Right lobe of liver (tissue), 6 donors: ENCODE measurements at places on chromosomes 1 and 21. TPM values are rescaled to one million over a fixed set of nuclear protein-coding genes. Genes with fewer than 3 reads are reported as not detected.
A peak's percentile ranks its signal among the peaks of the same experiment; 100 is the strongest.

The HHIPL2 gene
- total RNA-seq, result not detected

The PERM1 gene
- total RNA-seq, result 0.46 TPM

The LDLRAD1 gene
- total RNA-seq, result not detected

The HS2ST1 gene
- 17.2 TPM for total RNA-seq

- no peak for DNase-seq
- H3K4me1 ChIP-seq, result no peaks in the 10 kb centered on the region
- H3K27ac ChIP-seq, result no peak overlapping the region
- no peaks in the 10 kb centered on the region for H3K36me3 ChIP-seq
Measured at GRCh38 chr1:14672005-14672404, 73.5 kb downstream of the KAZN start.

- H3K36me3 ChIP-seq, result no peaks in the 10 kb centered on the region
- no peaks in the 10 kb centered on the region for H3K27me3 ChIP-seq
- H3K27ac ChIP-seq, result no peak overlapping the region
- H3K4me3 ChIP-seq, result no peak overlapping the region
Measured at GRCh38 chr1:200525090-200525987, 95.2 kb downstream of the KIF14 start.

GRCh38 chr1:40344597-40344996, 27.5 kb upstream of the COL9A2 start:
- H3K4me1 ChIP-seq, result no peaks in the 10 kb centered on the region
- peak overlapping the region; percentile 1 for H3K4me3 ChIP-seq
- no peaks in the 10 kb centered on the region for H3K36me3 ChIP-seq
- H3K27me3 ChIP-seq, result no peaks in the 10 kb centered on the region
- H3K27ac ChIP-seq, result no peak overlapping the region
- DNase-seq, result peak; percentile 49

DNA sequence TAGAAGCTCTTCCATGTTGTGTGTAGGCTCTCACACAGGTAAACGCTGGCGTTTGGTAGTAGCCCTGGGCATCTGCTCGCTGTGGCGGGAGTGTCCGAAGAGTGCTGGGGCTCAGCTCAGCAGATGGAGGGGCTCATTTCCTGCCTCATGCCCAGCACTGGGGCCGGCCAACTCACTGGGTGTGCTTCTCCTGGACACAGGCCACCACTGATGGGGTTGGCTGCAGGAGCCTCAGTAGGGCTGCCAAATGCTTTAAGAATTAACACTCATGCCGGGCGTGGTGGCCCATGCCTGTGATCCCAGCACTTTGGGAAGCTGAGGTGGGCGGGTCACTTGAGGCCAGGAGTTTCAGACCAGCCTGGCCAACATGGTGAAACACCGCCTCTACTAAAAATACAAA, 20.9 kb downstream of the UQCRHL start:
- no peak overlapping the region for H3K27ac ChIP-seq
- no peak for DNase-seq
- no peaks in the 10 kb centered on the region for H3K4me1 ChIP-seq
- H3K27me3 ChIP-seq, result no peaks in the 10 kb centered on the region
- no peak overlapping the region for H3K4me3 ChIP-seq

GRCh38 chr1:202189001-202189790, 4.4 kb upstream of the LGR6 start:
- no peak overlapping the region for H3K27ac ChIP-seq
- H3K4me3 ChIP-seq, result no peak overlapping the region
- peaks cover 11% of the 10 kb centered on the region for H3K4me1 ChIP-seq
- H3K27me3 ChIP-seq, result peaks cover 6% of the 10 kb centered on the region
- no peaks in the 10 kb centered on the region for H3K36me3 ChIP-seq
- peak; percentile 75 for DNase-seq

- DNase-seq, result no peak
- H3K27me3 ChIP-seq, result no peaks in the 10 kb centered on the region
- H3K4me3 ChIP-seq, result no peak overlapping the region
- peaks cover 5% of the 10 kb centered on the region for H3K4me1 ChIP-seq
- H3K36me3 ChIP-seq, result no peaks in the 10 kb centered on the region
- H3K27ac ChIP-seq, result no peak overlapping the region
Measured at GRCh38 chr1:116127848-116128540, 16.8 kb downstream of the MAB21L3 start.

GRCh38 chr21:30227633-30228404, 11.9 kb upstream of the CLDN8 start:
- H3K4me1 ChIP-seq, result no peaks in the 10 kb centered on the region
- no peaks in the 10 kb centered on the region for H3K36me3 ChIP-seq
- no peak overlapping the region for H3K4me3 ChIP-seq
- no peak overlapping the region for H3K27ac ChIP-seq
- H3K27me3 ChIP-seq, result no peaks in the 10 kb centered on the region

- H3K27me3 ChIP-seq, result no peaks in the 10 kb centered on the region
- no peak overlapping the region for H3K27ac ChIP-seq
- no peak for DNase-seq
- H3K4me1 ChIP-seq, result no peaks in the 10 kb centered on the region
- H3K4me3 ChIP-seq, result no peak overlapping the region
- no peaks in the 10 kb centered on the region for H3K36me3 ChIP-seq
Measured at GRCh38 chr1:160459687-160460086, 59.3 kb downstream of the VANGL2 start.

DNA sequence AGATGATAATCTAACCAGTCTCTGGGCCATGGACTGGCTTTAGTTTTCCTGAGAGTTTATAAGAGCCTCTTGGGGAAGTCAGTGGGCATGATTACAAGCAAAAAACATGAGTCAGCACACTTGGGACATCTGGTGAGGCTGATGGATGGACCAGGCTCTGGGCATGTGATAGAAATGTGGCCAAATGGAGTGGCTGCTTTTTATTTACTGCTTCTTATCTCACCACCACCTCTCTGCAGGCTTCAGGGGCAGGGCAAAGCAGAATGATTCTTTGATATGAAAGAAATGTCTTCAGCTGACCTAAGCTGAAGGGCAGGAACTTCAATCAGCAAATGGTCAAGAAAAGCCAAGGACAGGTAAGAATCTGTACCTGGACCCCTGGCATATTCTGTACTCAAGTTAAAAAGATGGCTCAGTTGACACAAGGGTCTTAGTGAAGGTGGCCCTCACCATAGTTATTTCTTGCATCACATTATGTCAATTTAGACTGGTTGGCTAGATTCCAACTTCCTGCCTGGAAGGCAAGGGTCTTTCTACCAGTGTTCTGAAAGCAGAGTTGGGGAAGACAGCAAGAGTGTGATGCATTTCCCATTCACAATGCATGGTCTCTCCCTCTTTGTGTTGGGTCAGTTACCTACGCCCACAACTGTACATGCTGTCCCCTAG, 162.8 kb downstream of the FASLG start:
- no peaks in the 10 kb centered on the region for H3K4me1 ChIP-seq
- H3K27ac ChIP-seq, result no peak overlapping the region
- no peak for DNase-seq

DNA sequence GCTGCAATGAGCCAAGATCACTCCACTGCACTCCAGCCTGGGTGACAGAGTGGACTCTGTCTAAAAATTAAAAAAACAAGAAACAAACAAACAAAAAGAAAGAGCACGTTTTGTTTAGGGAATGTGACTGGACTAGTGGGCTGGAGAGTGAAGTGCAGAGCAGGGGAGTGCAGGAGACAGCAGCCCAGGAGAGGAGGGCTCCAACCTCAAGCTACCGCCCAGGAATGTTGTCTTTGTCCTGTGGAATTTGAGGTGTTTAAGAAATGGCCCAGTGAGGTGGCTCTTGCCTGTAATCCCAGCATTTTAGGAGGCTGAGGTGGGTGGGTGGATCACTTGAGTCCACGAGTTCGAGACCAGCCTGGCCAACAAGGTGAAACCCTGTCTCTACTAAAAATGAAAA, 42.4 kb upstream of the MTF2 start:
- H3K27me3 ChIP-seq, result no peaks in the 10 kb centered on the region
- DNase-seq, result no peak
- no peak overlapping the region for H3K4me3 ChIP-seq
- no peaks in the 10 kb centered on the region for H3K36me3 ChIP-seq
- H3K4me1 ChIP-seq, result no peaks in the 10 kb centered on the region
